ENCODE measurements at places on chromosomes 3 and 15.

GRCh38 chr15:60787837-60788691, 309.1 kb upstream of the ICE2 start:
- peak; percentile 48 for DNase-seq

DNA sequence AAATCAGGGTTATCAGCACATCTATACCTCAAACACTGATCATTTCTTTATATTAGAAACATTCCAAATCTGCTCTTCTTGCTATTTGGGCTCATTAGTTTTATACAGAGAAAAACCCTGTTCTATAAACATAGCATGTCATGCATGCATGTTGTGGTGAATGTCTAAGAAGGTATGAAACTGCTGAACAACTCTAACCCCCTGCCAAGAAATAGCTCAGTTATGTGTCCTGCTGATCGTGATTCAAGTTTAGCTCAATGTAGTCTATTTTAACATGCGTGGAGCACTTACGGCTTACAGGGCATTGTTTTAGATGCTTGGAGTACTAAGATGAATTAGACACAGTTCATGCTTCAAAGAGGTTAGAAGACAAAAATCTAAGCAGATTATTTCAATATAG, 35.8 kb downstream of the MYH15 start:
- no peak for DNase-seq

DNA sequence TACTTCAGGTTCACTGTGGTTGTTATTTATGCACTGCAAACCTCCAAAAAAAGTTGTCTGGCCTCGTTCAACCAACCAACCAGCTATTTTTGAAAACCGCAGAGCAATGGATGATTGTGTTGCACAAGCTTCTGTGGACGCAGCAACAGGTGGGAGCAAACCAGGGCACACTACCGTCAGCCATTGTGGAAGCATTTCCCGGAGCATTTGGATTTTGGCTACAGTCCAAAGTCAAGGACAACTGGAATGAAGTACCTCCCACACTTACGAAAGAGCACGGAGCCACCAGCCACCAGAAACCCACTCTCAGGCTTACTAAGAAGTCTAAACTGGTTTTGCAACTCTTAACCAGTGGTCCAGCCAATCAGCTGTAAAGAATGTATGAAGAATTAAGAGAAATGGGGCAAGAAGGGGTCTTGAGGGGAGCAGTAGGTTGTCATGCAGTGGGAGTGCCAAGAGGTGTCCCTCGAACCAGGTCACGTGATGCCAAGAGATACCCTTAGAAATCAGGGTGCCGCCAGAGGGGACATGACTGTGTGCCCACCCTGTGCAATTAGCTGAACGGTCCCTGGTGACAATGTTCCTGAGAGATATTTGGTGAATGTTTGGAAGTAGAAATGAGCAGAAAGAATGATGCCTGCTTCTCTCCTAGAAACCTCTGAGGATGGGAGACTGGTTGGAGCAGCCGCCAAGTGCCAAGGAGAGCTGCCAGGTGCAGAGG, 68.9 kb upstream of the PCSK6 start:
- DNase-seq, result no peak

DNA sequence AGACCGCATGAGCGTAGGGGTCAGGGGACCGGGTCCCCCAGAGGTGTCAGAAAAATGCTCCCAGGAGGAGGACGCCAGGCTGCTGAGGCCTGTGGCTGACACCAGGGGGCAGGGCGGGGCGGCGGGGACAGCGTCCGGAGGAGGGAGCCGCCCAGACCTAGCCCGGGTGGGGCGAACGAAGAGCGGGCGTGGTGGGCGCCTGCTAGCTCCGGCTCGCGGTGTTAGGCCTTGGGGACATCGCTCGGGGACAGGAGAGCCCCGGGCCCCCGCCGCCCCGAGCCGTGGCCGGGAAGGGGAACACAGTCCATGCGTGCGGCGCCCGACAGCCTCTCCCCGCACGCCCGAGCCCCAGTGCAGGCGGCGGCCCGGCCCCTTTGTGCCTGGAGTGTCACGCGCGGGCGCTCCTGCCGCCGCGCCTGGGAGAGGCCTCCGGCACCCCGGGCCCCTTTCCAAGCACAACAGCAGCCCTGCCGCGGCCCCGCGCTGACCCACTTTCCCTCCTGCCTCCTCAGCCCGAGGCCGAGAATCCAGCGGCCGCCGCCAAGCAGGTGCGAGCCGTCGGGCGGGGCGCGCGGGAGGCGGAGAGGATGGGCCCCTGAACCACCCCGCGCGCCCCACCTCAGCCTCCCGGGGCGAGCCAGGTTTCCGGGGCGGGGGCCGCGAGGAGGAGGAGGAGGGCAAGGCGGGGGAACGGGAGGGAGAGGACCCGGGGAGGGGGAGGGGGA, 111.0 kb upstream of the KLF13 start:
- peak; percentile 84 for DNase-seq

GRCh38 chr3:49602877-49603411, 48.7 kb downstream of the BSN start:
- DNase-seq, result no peak

GRCh38 chr3:47867451-47868044, 64.6 kb downstream of the DHX30 start:
- DNase-seq, result no peak

GRCh38 chr3:46913644-46914043, 36.1 kb downstream of the PTH1R start:
- no peak for DNase-seq

- DNase-seq, result no peak
Measured at GRCh38 chr3:34178415-34178814, 380.0 kb downstream of the PDCD6IP start.

DNA sequence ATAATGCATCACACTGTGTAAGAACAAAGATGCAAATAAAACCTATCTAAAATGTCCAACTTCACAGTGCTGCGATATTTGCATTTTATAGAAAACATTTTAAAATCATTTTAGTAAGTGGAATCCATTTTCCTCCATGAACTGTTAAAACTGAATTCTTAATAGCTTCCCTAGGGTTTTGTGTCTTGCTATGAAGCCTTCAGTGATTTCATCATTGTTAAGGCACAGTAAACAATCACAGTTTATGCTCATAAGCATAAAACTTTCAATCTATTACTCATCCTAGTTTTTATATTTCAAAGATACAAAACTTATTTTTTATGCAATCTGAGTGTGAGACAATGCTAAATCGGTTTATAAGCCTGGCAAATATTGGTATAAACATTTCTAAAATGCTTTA, 509.7 kb downstream of the TUSC7 start:
- no peak for DNase-seq

DNA sequence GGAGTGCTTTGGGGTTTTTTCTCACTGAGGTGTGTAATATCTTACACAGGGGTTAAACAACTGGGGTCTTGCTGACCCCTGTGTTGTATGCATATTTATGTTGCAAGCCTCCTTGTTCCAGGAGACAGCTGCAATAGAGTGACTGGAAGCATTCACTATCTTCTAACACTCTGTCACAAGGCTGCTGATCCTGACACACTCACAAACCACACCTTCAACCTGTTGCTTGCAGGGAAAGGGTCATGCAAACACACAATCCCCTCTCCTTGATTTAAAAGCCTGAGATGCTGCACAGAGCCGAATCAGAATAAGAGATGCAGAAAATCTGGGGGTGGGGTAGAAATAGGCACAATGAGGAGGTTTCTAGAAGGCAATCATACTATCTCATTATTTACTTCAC, 197.3 kb downstream of the CADPS start:
- DNase-seq, result no peak

DNA sequence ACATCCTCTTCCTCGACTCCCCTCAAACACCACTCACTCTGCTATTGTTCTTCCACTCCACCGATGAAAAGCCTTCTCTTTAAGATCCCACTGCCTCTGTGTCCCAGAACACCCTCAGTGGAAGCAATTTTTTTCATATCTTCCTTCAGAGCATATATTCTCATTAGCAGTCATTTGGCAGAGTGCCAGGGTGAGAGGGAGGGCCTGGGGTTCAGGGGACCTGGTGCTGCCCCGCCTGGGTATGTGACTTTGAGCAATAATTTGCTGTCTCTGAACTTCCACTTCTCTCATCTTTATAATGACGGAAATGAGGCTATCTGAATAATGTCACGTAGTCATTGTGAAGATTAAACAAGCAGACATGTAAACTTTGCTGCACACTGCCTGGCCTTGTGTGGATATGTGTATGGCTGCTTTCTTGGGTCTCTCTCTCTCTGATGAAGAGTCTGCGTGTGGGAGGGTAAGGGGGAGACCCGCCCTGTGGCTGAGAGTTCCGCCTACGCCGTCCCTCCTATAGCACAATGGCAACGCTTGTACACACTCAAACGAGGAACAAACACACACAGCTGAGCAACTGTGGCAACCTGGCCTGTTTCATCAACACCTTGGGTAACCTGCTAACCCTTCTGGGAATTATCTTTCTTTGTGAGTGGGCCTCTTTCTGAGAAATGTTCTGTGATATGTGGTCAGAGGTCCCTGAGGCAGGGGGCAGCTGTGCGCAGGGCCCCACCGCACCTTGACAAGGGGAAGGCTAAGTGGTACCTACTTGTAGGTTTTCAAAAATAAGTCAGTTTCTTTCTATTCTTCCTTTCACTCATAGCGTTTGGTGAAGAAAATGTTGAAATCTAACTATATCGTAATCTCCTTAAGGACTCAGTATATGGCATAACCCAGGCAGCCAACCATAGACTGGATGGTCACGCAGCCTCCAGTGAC, 369.8 kb downstream of the SV2B start:
- no peak for DNase-seq

DNA sequence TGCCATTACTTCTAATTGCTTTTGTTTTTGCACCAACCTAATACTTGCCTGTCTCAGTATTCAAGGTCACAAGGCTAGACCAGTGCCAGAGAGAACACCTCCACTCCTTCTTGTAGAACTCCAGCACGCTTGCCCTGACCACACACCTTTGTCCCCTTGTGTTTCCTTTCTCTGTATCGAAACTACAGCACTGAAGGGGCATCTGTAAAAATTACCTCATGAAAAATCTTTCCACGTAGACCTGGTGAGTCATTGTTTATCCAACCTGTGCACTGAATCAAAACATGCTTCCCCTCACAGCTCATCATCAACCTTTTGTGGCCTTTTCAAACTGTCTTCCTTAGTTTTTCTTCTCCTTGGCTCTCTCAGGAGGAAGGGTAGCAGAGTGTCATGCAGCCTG, 259.5 kb downstream of the THRB start:
- DNase-seq, result peak; percentile 64

- DNase-seq, result no peak
Measured at GRCh38 chr3:185069037-185070030, 83.5 kb downstream of the C3orf70 start.

GRCh38 chr15:90358124-90359033, 6.3 kb downstream of the ZNF774 start:
- DNase-seq, result no peak

GRCh38 chr15:40776537-40777141, 6.9 kb downstream of the C15orf62 start:
- DNase-seq, result peak; percentile 82

- DNase-seq, result no peak
Measured at GRCh38 chr3:144771381-144771870, 799.8 kb downstream of the DIPK2A start.

GRCh38 chr15:29903785-29904464, 81.7 kb upstream of the TJP1 start:
- DNase-seq, result no peak

DNA sequence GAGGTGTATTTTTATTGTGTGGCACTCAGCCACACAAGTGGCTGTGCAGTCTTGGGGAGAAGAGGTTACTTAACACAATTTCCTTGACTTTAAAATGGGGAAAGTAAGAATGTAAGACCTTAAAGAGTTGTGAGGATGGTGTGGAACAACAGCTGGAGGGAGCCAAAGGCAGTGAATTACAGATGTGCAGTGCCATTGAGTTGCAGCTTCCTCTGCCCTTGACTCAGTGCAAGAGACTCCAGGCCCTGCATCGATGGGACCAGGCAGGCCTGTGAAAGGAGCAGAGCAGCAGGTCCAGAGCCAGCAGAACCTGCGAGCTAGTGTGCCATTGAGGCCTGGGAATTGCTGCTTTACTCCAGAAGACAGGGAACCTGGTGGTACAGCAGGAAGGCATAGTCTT, 27.2 kb downstream of the EEFSEC start:
- no peak for DNase-seq

GRCh38 chr3:47013231-47013630, 33.8 kb downstream of the NBEAL2 start:
- no peak for DNase-seq

- no peak for DNase-seq
Measured at GRCh38 chr3:123837858-123838257, 46.3 kb downstream of the MYLK start.

DNA sequence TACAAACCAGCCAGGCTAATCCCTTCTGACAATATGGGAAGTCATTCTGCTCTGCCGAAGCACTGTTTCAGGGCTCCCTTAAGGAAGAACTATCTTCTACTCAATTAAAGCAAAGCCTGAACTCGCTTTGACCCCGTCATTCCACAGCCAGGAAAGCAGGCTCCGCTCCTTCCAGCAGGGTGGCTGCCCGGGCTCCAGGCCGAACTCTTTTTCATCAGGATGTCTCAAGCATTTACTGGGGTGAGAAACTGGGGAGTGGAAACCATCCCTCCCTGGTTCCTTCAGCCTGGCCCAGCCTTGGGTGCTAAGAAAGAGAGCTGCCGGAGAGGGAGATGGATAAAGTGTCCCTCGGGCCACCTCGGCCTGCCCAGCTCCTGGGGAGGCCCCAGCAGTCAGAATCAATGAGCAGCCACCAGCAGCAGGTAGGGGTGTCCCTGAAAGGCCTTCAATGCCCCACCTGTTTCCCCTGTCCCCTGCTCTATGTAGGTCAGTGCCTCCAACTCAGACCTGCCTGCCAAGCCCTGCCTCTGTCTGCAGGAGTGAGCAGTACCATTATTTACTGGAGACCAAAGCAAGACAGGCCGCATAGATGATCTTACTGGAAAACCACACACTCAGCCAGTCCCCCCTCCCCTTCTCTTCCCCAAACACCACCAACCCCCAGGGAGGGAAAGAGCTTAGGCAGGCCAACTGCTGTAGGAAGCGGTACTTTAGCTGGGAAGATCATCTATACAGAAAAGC, 225.6 kb upstream of the TLE3 start:
- no peak for DNase-seq

- no peak for DNase-seq
Measured at GRCh38 chr15:65885668-65886218, 16.5 kb downstream of the RAB11A start.

- DNase-seq, result peak; percentile 88
Measured at GRCh38 chr3:149003653-149004305, 12.4 kb downstream of the GYG1 start.

GRCh38 chr15:33043636-33044035, 150.9 kb downstream of the FMN1 start:
- no peak for DNase-seq

DNA sequence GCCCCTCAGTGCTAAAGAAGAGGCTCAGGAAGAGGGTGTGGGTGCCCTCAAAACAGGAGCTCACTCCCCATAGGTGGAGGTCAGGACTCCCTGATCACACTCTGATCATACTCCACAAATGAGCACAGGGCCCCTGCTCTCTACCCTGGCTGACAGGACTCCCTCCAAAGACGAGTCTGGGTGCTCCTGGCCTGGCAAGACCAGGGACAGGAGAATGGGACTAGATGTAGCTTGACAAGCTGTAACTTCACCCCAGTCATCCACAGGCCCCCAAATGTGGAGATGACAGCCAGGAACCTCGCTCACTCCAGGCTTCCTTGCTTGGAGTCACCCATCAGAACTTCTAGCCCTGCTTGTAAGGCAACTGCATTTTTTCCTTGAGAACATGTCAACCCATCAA, 11.1 kb downstream of the SCN5A start:
- DNase-seq, result no peak

- no peak for DNase-seq
Measured at GRCh38 chr15:28037969-28038590, 61.0 kb downstream of the OCA2 start.

GRCh38 chr3:123161167-123161566, 40.6 kb upstream of the SEC22A start:
- DNase-seq, result no peak

GRCh38 chr3:184683900-184684560, 27.8 kb downstream of the MAGEF1 start:
- DNase-seq, result no peak

Data from MM.1S (cell line).